BE2C (cell line): ENCODE measurements at places on chromosomes 11 and 22.

DNA sequence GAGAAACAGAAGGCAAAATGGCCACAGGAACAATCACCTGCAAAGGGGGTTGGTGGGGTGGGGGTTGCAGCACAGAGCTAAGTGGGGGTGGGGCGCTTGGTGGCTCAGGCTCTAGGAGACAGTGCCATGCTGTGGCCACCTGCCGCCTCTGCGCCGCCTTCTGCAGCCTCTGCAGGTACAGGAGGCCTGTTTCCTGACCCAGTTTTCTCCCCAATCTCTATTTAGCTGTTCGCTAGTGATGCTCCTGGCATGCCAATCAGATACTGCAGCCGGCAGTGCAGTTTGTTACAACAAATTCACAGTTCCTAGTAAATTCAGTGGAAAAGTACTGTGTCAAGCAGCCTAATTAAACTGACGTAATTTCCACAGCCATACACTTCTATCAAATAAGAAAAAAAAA lies 106.4 kb downstream of the SERGEF start:
- peak; percentile 62 for DNase-seq

DNA sequence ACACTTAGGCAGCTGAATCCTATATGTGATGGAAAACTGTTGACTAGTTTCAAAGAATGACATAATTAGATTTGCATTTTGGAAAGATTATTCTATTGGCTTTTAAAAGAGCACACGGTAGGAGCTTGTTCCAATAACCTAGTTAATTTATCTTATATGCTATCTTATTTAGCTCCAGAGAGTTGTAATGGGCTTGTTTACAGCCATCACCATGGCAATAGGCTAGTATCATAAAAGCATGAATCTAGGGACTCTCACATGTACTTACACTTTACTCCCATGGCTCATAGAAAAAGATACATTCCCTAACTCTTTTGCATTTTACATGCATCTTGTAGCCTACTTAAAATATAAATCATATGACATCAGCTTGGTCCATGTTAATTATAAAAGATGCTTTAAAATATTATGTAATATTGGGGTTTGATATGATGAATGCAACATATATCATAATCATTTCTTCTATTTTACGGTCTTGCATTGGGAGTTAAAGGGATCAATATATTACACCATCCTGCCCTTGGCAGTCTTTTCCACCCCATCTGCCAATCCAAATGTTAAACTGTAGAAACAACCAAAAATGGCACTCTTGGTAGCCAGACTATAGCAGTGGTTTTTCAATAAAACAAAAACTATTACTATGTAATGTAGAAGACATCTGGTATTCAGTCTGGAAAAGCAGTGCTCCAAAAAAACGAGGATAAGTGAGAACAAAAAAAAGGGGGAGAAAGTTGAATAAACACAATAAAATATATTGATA lies 2254.0 kb downstream of the LRRC4C start:
- no peak for DNase-seq

DNA sequence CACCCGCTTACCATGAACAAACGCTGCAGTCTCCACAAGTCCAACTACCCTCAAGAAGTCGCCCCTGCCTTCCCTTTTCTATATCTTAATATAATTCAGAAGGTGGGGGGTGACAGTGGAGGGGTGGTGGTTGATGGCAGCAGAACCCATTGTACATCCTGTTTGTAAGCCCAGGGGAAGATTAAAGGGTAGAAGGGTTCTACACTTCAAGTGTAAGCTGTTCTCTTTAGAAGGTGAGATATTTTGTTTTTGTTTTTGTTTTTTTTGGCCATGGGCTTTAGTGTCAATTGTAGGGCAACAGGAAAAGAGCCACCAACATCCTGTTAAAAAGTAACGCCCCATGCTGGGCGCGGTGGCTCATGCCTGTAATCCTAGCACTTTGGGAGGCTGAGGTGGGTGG lies 34.9 kb upstream of the RRAS2 start:
- no peak for DNase-seq

DNA sequence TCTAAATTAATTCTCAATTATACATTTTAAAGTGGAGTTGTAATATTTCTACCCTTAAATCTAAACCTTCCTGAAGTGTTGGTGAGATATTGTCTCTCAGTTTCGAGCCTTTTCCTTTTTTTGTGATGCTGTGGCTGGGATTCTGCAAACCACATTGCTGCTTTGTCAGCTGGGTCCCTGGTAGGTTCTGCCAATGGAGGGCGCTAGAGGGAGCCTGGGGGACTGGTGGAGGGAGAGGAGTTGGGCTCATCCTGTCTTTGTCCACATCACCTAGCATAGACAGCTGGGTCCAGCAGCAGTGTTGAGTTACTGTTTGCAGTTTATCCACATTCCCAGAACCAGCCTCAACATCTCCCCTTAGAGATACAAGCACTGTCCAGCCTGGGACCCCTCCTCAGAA lies 41.0 kb downstream of the TRAF6 start:
- DNase-seq = no peak

GRCh38 chr22:49749227-49749626 lies 78.4 kb downstream of the BRD1 start:
- no peak for DNase-seq

- DNase-seq = no peak
Measured at GRCh38 chr11:48020092-48020755, 39.9 kb downstream of the PTPRJ start.

DNA sequence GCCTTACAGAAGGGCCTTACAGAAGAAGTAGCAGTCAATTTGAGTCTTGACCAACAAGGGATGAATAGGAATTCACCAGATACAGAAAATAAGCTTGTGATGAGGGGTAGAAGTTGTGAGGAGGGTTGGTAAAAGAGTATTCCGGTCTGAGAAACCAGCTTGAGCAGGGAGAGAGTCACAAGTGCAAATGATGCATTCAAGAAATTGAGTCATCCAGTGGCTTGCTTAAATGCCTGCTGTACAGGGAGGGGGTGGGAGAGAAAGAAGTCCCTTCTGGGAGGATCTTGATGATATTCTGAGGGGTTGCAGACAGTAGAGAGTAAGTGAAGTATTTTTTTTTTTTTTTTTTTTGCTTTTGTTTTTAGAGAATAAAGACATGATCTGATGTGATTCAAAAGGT lies 9.2 kb downstream of the CCKBR start:
- DNase-seq = no peak

DNA sequence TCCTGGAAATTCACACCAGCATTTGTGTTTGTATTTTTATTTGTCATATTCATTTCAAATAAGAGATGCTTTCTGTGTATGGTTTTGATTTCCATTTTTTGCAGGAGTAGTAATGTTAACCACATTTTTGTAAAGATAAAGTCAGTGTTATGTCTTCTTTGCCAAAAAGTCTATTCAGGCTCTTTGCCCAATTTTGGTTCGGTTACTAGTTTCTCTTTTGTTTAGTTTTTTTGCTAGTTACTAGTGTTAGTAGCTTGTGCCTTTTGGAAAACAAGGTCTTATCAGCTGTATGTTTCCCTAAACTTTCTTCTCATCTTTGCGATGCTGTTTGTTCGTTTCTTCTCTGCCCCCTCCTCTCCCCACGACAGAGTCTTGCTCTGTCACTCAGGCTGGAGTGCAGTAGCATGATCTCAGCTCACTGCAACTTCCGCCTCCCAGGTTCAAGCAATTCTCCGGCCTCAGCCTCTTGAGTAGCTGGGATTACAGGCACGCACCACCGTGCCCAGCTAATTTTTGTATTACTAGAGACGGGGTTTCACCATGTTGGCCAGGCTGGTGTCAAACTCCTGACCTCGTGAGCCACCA lies 112.3 kb upstream of the GRK3 start:
- DNase-seq = no peak

GRCh38 chr11:57868491-57868890 lies 106.9 kb downstream of the CTNND1 start:
- DNase-seq = no peak

GRCh38 chr11:91984033-91984584 lies 240.5 kb upstream of the FAT3 start:
- no peak for DNase-seq

GRCh38 chr11:115330684-115331482 lies 173.3 kb downstream of the CADM1 start:
- no peak for DNase-seq

DNA sequence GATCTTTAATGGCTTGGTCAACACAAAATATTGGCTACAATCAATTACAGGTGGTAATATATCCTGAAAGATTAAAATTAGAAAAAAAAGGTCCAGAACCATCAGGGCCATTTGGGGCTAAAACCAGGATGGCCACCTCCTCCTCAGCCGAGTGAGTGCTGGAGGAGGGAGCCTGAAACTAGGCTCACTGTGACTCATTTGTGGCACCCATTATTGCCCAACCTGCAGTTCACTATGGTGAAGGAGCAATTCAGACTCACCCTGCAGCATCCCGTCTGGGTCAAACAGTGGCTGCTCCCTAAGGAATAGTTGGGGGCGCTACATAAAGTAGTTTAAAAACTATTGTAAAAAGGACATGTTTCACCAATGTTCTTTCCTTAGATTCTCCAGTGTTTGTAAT lies 60.7 kb downstream of the GLYATL1 start:
- DNase-seq = no peak

- DNase-seq = no peak
Measured at GRCh38 chr22:46875089-46875488, 112.6 kb downstream of the TBC1D22A start.

- no peak for DNase-seq
Measured at GRCh38 chr11:15418921-15419320, 304.2 kb downstream of the INSC start.

- DNase-seq = no peak
Measured at GRCh38 chr11:130383344-130384211, 44.8 kb downstream of the ADAMTS8 start.

DNA sequence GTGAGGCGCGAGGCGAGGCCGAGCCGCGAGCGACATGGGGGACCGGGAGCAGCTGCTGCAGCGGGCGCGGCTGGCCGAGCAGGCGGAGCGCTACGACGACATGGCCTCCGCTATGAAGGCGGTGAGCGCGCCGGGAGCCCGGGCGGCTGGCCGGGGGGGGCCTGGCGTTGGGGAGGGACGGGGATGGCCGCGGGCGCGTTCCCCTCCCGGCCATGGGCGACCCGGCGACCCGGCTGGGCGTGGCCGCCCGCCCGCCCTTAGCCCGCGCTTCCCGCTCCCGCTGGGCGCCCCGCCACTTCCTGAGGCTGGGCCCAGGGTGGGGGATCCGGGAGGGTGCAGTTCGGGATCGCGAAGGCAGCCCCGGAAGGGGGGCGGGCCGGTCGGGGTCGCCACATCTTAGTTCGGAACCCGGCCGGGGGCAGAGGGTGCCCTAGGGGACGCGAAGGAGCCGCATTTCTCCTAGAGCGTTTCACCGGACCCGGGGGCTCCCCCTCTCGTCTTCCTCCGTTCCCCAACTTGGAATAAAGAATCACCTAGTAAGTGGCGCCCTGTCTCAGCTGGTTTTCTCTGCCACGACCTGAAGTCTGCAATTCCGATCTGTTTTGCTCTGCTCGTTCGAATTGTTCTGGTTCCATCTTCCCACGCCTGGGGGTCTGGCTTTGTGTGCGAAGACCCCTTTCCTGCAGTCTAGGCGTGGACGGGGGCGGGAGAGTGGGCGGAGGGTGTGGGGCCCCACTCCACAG lies 536 bp downstream of the YWHAH start:
- peak; percentile 41 for DNase-seq

DNA sequence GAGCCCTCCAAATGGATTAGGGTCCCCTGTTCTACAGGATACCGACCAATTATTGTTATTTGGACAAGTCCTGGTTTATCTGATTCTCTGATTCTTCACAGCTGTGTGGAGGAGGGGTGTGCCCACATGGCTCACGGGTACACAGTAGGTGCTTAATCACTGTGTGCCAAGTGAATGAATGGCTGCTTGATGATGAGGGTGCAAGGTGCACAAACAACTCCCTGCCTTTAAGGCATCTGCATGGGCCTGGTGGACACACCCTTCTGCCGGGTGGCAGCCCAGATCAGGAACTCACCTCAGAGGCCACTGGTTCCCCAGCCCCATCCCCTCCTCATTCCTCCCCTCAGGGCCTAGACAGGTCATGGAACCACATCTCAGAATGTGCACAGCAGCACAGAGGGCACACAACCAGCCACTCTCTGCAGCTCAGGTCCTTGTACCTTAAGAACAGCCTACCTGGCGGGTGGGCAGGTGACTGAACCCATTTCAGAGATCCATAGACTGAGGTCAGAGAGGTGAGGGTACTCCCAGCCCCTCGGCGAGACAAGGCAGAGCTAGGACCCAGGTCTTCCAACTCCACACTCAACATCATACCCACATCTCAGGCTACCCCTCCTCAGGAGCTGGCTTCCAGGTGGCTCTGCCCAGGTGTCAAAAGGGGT lies 50.3 kb downstream of the SHANK2 start:
- no peak for DNase-seq

- DNase-seq = no peak
Measured at GRCh38 chr22:19864538-19865106, 9.9 kb upstream of the GNB1L start.

DNA sequence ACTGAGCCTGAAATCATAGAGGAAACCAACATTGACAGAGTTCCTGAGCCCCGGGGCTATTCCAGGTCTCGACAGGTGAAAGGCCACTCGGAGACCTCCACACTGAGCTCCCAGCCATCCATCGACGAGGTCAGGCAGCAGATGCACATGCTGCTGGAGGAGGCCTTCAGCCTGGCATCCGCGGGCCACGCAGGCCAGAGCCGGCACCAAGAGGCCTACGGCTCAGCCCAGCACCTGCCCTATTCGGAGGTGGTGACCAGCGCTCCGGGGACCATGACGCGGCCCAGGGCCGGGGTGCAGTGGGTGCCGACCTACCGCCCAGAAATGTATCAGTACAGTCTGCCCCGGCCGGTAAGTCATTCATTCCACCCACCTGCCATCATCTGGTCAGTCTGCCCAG lies 54.9 kb downstream of the C11orf91 start:
- no peak for DNase-seq

GRCh38 chr11:12200991-12201985 lies 90.9 kb downstream of the MICAL2 start:
- DNase-seq = peak; percentile 57

DNA sequence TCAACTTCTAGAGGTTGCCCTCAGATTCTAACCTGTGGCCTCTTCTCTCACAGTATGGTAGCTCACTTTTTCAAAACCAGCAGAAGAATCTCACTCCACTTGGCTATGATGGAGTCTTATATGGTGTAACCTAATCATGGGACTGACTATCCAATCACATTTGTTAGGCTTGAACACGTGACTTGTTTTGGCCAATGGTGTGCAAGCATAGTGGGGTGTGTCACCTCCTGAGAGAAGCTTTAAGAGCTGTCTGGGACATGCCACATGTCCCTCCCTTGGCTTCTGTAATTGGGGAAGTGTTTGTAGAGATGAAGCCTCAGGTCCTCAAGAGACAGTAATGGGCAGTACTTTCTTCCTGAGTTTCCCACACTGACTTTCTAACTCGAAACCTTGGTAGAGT lies 12.8 kb upstream of the SMIM38 start:
- no peak for DNase-seq
